Stimulated activated CD4-positive, alpha-beta T cell treated with anti-CD3 and anti-CD28 coated beads, Interleukin-12 subunit alpha, Interleukin-12 subunit beta, amount 100 ng/mL, for 48 hours (primary cell): ENCODE measurements at places on chromosomes 7 and 10.

DNA sequence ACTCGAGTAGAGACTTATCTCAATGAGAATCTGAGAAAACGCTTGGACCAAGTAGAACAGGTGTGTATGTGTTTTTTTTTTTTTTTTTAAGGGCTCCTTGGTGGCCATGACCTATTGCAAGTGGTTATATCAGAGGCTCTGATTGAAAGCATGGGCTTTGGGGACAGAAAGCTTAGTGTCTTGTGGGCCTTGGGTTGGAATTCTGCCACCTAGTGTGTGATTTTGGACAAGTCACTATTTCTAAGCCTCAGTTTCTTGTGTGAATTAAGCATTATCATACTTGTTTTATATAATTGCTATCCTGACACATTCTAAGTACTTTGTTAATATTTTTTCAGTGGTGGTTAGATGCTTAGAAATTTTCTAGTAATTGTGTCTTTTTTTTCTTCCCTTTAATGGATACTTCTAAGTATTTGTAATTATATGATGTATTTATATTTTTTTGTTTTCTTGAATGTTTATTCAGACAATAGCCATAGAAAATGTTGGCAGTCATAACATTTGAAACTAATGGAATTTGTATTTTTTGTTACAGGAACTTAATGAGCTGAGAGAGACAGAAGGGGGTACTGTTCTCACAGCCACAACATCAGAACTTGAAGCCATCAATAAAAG lies 33.1 kb downstream of the SMC3 start:
- no peak for DNase-seq

- no peak for DNase-seq
Measured at GRCh38 chr7:123437447-123437995, 96.9 kb downstream of the IQUB start.

DNA sequence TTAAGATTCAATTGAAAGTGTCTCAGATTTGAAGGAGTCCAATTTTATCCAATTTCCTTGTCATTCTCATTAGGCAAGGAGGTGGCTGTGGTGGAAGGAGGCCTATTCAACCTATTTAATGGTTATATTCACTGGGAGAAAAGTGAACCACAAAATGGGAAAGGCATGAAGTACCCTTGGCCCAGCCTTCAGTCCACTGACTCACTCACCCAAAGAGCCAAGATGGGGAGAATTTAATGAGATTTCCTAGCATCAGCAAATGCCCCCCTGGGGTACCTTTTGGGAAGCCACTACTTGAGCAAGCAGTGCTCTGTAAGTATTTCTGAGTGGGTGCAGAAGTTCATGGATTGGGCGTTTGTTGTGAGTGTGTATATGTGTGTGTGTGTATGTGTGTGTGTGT lies 144.1 kb downstream of the NRP1 start:
- no peak for DNase-seq

GRCh38 chr10:79054203-79055099 lies 14.3 kb upstream of the ZMIZ1 start:
- DNase-seq: no peak

GRCh38 chr10:108003061-108003460 lies 838.6 kb upstream of the SORCS1 start:
- DNase-seq: no peak

DNA sequence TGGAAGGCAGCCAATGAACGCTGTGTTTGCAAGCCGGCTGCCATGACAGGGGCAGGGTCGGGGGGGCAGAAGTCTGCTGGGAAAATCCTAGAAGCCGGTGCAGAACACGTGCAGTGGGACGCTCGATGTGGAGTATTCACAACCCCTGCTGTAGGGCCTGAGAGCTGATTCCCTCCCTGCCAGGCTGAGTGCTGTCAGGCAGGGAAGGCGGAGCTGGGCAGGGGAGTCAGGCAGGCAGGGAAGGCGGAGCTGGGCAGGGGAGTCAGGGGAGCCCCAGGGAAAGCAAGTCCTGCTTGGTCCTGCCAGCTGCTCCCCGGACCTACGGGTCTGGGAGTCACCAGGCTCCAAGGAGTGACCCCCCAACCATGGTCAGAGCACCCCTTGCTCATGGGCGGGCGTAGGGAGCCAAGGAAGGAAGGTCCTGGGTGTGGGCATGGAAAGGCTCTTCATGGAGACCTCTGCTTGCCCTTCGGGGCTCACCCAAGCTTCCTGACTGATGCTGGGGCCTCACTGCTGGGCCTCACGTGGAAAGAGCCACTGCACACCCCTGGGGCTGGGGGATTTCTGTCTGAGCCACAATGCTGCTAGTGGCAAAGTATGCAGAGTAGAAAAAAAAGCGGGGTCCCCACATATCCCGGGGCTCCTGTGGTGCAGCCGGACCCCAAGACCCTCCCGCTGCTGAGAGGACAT lies 4.2 kb downstream of the CNPY1 start:
- no peak for DNase-seq

DNA sequence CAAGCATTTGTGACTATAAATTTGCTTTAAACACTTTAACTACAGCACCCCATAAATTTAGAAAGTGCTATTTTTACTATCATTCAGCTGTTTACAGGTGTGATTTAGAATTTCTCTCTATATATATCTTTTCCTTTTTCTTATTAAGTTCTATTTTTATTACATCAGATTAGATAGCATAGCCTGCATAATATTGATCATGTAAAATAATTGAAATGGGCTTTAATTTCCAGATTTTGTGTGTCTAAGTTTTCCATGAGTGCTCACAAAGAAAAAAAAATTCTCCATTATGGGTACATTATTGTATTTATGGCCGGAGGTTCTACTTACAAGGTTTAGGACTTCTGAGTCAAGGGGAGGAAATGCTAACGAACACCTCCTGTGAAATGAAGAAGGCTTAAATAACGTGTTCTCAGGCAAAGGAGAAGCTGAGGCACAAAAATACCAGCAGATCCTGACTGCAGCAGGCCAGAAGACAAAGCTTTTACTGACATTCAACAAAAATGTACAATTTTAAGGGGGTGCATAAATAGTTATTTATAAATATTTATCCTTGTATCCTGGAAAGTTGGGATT lies 114.2 kb downstream of the RNF133 start:
- DNase-seq: no peak

GRCh38 chr7:40506158-40506557 lies 371.4 kb downstream of the SUGCT start:
- no peak for DNase-seq

DNA sequence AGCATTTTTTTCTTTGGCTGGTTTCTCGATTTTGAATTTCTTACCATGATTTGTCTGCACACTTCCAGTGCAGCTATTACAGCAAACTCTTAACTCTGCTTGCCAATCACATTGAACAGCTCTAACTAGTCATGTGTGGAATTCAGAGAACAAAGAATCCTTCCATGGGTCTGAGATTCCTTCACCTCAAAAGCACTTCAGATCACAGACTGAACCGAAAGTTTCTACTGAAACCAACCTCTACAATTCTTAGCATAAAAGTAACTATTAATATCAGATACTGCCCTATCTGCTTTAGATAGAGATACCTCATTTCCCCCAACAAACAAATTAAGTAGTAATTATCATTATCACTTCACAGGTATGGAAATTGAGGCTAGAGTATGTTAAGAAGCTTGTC lies 56.5 kb upstream of the SP4 start:
- DNase-seq: no peak

GRCh38 chr7:152910545-152911225 lies 151.1 kb downstream of the ACTR3B start:
- no peak for DNase-seq

- no peak for DNase-seq
Measured at GRCh38 chr7:46581268-46581667, 660.2 kb upstream of the IGFBP3 start.

DNA sequence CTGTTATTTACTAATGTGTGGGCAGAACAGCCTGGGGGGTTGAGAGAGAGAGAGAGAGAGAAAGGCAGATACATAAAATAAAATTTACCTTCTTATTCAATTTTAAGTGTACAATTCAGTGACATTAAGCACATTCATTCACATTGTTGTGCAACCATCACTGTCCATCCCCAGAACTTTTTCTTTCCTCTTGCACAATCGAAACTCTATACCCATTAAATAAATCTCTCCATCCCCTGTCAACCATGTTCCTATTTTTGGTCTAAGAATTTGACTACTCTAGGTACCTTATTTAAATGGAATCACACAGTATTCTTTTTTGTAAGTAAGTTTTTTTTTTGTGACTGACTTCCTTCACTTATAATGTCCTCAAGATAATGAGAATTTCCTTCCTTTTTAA lies 181.6 kb downstream of the SND1 start:
- DNase-seq: no peak

DNA sequence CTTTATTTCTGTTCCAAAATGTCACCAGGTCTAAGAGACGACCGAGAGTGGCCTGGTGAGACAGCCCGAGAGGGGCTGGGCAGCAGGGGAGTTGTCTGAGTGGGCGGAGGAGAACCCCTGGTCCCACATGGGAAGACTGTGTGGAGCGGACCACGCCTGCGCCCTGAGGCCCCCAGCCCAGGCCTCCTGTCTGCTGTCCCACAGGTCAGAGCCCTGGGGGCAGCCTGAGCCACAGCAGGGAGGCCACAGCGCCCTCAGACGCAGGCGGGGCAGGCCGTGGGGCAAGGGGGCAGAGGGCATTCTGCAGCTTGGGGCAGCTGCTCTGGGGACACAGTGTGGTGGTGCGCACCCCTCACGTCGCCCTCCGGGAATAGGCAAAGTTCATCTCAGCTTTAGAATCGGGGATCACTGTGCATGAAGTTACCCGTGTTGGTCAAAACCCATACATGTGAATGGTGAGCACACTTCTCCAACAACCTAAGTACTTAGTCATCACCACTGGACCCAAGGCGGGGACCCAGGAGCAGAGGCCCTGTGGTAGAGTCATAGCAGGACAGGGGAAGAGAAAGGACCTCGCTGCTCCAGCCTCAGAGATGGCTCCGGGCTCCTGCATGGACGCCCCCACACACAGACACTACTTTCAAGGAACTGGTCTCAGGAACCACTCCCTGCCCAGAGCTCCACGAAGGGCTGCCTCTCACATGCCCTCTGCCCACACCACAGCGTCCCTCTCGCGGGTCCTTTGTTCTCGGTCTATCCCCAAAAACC lies 214.7 kb downstream of the ELFN1 start:
- DNase-seq: no peak

DNA sequence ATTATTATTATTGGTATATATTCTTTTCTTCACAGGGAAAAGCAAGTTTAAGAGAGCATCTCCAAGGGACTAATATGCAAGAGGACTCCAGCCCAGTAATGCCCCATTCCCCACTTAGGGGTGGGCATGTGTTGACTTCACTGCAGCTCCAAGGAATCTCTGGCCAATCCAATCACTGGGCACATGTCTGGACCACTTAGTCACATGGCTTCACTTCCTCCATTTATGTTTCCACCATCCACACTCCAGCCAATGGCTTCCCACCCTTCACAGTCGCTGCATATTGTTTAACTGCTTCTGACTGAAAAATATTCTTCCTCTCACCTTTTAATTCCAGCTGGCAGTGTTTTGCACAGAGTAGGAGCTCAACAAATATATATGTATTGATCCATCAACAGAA lies 43.6 kb downstream of the FBXL13 start:
- DNase-seq: no peak

DNA sequence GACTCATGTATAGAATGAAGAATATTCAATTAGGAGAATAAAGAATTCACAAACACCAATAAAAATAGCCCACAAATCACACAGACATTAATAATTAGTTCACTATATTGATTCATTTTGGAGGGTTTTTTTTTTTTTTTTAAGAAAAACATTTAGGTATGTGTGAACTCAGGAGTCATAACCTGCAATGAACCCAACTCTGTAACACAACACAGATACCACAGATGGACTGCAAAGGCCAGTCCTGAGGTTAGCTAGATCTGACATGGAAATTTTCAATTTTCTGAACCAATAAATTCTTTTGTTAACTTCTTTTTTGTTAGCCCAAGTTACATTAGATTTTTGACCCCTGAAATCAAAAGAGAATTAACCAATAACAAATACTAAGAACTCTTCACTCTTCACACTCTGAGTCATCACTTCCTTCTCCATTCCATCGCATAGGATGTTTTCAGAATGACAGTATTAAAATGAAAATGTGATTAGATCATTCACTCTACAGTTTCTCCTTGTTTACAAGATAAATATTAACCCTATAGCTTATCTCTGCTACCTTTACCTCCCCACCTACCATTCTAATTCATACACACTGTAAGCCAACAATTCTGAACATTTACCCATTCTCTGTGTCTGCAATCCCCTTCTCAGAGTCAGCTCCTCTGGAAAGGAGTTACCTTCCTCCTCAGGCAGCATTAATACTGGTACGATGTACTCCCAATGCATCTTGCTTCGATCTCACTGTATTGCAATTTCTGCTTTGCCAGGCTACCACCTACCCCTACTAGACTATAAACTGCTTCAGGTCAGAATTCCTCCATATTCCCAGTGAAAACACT lies 141.5 kb downstream of the LRRN3 start:
- DNase-seq: no peak

GRCh38 chr7:155303897-155304296 lies 6.2 kb downstream of the INSIG1 start:
- no peak for DNase-seq

DNA sequence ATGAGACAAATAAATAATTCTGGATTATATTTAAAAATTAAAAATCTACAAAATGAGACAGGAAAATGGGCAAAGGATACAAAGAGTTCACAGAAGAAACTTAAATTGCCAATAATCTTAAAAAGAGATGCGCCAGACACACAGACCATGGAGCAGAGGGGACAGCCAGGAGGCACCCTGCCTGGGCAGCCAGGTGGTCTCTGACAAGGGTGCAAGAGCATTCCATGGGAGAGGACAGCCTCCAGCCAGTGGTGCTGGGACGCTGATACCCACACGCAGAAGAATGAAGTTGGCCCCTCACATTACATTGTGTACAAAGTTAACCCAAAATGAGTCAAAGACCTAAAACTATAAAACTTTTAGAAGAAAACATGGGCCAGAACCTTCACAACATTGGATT lies 106.3 kb downstream of the NKX6-2 start:
- DNase-seq: no peak

GRCh38 chr7:74235518-74236268 lies 18.5 kb downstream of the RFC2 start:
- no peak for DNase-seq

DNA sequence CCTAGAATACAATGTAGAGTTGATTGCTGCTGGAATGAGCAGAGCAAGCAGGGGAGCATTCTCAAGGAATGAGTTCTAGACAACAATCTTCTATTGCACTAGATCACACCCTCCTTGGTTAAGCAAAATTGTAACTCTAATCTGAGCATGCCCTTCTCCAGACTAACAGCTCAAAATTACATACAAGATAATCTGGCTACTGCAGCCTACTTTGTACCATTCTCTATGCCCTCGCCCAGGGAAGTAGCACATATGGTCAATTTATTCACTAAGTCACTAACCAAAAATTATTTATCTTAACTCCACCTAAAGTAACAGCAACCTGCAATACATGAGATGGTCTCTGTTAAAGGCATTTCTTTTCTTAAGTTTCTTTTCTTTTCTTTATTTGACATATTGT lies 42.5 kb upstream of the KCTD7 start:
- DNase-seq: no peak

GRCh38 chr10:60816628-60817397 lies 38.5 kb downstream of the CDK1 start:
- DNase-seq: no peak

- DNase-seq: no peak
Measured at GRCh38 chr7:28956608-28957063, 1.5 kb downstream of the TRIL start.

- no peak for DNase-seq
Measured at GRCh38 chr10:22674573-22674930, 39.8 kb downstream of the PIP4K2A start.
